ENCODE measurements at places on chromosomes 4 and X.

- no peak for DNase-seq
These were observed 646 bp upstream of the SLC7A11 start for GRCh38 chr4:138242834-138243156.

GRCh38 chrX:47078129-47079043, at the start of gene RGN:
RGN (plus strand) TSS chrX:47078443; CDS start chrX:47081145, 2,702 bp downstream.
- no peak for DNase-seq

DNA sequence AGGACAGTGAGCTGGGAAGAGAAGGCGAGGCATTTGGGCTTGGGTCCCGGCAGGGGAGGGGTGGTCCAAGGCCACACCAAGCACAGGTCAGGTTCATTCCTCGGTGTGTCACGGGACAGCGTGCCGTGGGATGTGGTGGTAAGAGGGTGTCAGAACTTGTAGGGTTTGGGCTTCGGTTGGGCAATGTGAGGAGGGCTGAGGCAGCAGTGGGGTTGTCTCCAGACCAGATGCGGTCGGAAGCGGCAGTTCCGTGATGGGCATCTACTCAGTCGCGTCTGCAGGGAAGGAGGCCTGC, 22.1 kb downstream of the ADRA2C start:
- DNase-seq = no peak

- no peak for DNase-seq
These were observed 26.2 kb upstream of the MXD4 start for GRCh38 chr4:2288051-2288541.

DNA sequence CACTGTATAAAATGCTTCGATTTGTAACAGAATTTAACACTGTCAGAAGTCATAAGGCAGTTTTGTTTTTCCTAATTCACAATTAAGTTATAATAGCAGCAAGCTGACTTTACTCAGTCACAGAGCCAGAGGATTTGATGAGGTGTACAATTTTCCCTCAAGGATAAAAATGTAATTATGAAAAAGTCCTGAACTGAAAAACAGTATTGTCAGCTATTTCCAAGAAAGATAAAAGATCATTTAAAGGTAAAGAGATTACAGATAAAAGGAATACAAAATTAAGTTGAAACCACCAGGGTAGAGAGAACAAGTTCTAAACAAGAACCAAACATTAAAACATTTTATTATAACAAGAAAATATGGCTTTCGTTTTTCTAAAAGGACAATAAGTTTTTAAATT, 86.8 kb upstream of the ZFP42 start:
- no peak for DNase-seq

- DNase-seq = no peak
These were observed 45.6 kb downstream of the EPHA5 start for GRCh38 chr4:65624651-65625050.

DNA sequence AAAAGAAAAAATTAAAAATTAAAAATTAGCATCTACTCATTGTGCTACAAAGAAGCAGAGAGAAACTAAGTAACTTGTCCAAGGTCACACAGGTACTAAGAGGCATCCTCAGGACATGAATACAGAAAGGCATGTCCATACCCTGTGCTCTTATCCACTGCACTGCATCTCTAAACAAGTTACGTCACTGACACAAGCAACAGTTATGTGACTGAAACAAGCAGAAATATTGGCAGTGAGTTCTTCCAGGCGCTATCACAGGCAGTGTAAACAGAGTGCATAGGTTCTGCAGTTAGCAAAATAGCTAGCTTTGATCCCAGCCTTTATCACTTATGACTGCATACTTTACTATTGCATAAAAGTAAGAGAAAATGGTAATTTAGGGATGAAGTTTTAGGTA, 7.9 kb downstream of the VEGFC start:
- no peak for DNase-seq

- DNase-seq = no peak
These were observed 400.7 kb downstream of the DCAF12L2 start for GRCh38 chrX:125765347-125765746.

Measured in esophagus squamous epithelium (tissue), 5 donors.